Activated naive CD8-positive, alpha-beta T cell treated with anti-CD3 and anti-CD28 coated beads for 36 hours (primary cell): ENCODE measurements at places on chromosomes 7 and 10. TPM values are rescaled to one million over a fixed set of nuclear protein-coding genes. Genes with fewer than 3 reads are reported as not detected.

Gene UFSP1
- 1.7 TPM for total RNA-seq

Gene PAPOLB
- 0.04 TPM for total RNA-seq

Gene HOXA11
- 0.10 TPM for total RNA-seq

Gene CAMK2B
- total RNA-seq: 0.97 TPM

Gene PRLHR
- not detected for total RNA-seq

Gene DNAH11
- total RNA-seq: not detected

Gene DHTKD1
- 10.4 TPM for total RNA-seq

Gene ENKUR
- not detected for total RNA-seq

Gene SGCE
- total RNA-seq: not detected

Gene FLNC
- 0.12 TPM for total RNA-seq
